ENCODE measurements at places on chromosomes 7 and 10. TPM values are rescaled to one million over a fixed set of nuclear protein-coding genes. Genes with fewer than 3 reads are reported as not detected.

Gene CPED1
- 2.2 TPM for polyA plus RNA-seq

Gene ZNF488
- polyA plus RNA-seq = 0.15 TPM

Gene COL13A1
- polyA plus RNA-seq = 4.5 TPM

Gene NODAL
- not detected for polyA plus RNA-seq

Gene SLC35G1
- polyA plus RNA-seq = 1.6 TPM

Gene FKBP9
- 24.2 TPM for polyA plus RNA-seq

DNA sequence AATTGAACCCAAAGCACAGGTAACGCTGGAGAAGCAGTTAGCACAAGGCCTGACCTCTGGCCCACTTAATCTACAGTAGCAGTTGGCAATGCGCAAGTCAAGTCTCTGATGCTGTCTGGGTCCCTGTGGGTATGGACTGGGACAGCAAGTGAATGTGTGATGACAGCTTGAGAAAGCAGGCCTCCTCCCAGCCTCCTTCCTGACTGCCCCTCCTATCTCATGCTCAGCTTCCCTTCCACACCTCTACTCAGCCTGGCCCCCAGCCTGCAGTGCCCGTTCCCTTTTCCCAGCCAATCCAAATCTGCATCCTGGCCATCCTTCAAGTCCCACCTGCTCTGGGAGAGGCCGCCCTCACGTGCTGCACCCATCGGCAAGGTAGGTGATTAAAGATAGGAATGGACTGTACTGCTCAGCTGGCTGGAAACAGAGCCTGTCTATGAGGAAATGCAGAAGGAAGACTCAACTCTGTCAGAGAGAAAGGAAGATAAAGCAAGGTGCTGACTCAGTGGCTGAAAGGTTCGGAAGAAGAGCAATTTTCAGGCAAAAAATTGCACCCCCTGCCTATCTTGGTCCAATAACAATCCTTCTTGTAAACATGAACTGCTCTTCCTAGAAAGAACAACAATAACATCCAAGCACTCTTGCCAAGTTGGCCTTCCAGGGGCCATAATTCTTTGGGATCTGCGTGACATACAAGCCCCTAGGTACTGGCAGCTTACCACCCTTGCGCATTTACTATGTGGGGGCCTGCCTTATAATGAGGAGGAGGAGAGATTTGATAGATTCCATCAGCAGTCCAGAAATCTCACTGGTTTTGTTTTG, 16.6 kb upstream of the FGFR2 start:
- no peak overlapping the region for H3K4me3 ChIP-seq
- no peaks in the 10 kb centered on the region for H3K27me3 ChIP-seq
- no peak for DNase-seq

DNA sequence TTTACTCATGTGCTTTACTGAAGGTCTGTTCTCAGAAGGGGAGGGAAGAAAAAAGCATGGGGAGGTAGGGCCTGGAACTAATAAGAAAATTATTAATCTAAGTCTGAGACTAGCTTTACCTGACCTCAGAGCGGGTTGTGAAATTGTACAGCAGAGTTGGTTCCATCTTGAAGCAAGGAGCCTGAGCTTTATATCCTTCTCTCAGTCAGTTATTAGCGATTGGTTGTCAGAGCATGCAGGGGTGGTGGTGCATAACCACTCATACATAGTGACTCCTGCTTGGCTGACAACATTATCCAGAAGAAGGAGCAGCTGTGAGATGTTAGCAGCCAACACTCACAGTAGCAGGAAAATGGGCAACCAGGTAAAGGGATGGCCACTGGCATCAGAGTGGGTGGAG, 976.3 kb upstream of the LRRTM3 start:
- no peaks in the 10 kb centered on the region for H3K4me1 ChIP-seq
- DNase-seq = no peak
- H3K27ac ChIP-seq = no peak overlapping the region
- no peaks in the 10 kb centered on the region for H3K27me3 ChIP-seq

- no peak for DNase-seq
- H3K27ac ChIP-seq = no peak overlapping the region
- no peaks in the 10 kb centered on the region for H3K27me3 ChIP-seq
- H3K36me3 ChIP-seq = no peaks in the 10 kb centered on the region
Observed at GRCh38 chr7:140263277-140263676, 86.5 kb upstream of the KDM7A start.

DNA sequence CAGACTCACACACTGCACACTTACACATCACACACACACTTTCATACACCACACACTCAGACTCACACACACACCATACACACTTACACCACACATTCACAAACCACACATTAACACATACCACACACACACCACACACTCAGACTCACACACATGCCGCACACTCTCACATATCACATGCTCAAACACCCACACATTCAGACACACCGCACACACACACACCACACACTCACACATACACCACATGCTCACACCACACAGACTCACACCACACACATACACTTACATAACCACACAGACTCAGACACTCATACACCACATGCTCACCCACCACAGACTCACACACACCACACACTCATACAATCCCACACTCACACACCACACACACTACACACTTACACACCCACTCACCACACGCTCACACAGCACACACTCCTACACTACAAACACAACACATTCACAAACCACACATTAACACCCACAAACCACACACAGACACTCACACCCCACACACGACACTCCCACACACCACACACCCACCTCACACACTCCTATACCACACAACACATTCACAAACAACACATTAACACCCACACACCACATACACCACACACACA, 125.4 kb downstream of the EVX1 start:
- H3K4me1 ChIP-seq = peaks cover 6% of the 10 kb centered on the region
- no peak overlapping the region for H3K4me3 ChIP-seq
- H3K27me3 ChIP-seq = no peaks in the 10 kb centered on the region
- no peak for DNase-seq

GRCh38 chr10:22222236-22223190, 4.7 kb upstream of the EBLN1 start:
- no peaks in the 10 kb centered on the region for H3K27me3 ChIP-seq
- no peak for DNase-seq
- H3K27ac ChIP-seq = no peak overlapping the region
- no peaks in the 10 kb centered on the region for H3K36me3 ChIP-seq
- no peaks in the 10 kb centered on the region for H3K4me1 ChIP-seq

- no peak overlapping the region for H3K27ac ChIP-seq
- H3K4me3 ChIP-seq = no peak overlapping the region
- H3K4me1 ChIP-seq = no peaks in the 10 kb centered on the region
- no peak for DNase-seq
- no peaks in the 10 kb centered on the region for H3K27me3 ChIP-seq
Observed at GRCh38 chr7:68276725-68277124, 1280.1 kb downstream of the TYW1 start.

GRCh38 chr7:18361756-18362155, 133.8 kb upstream of the HDAC9 start:
- H3K27me3 ChIP-seq = no peaks in the 10 kb centered on the region
- DNase-seq = peak; percentile 35
- H3K36me3 ChIP-seq = no peaks in the 10 kb centered on the region
- H3K4me3 ChIP-seq = no peak overlapping the region
- H3K4me1 ChIP-seq = peaks cover 4% of the 10 kb centered on the region
- H3K27ac ChIP-seq = no peak overlapping the region

DNA sequence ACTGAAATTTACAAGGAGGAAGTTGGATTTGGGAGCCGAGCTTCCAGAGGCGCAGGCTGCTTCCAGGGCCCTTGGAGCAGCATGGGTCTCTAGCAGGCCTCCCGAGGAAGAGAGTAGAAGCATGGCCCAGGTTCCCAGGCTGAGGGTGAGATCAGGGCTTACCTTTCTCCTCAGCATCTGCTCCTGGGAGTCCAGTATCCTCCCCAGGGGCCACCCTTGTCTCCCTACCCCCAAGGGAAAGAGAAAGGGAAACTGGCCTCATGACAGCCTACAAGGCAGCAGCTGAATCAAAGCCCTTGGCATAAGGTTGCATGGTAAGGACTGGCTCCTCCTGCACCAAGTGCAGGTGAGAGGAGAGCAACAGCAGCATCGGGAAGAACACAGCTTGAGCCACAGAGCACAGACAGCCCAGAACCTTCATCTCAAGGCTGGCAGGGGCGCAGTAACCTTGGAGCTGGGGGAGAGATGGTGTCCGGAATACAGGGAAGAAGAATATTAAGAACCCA, 114.5 kb downstream of the MARCHF5 start:
- no peak overlapping the region for H3K27ac ChIP-seq
- H3K4me1 ChIP-seq = no peaks in the 10 kb centered on the region
- no peaks in the 10 kb centered on the region for H3K27me3 ChIP-seq
- H3K4me3 ChIP-seq = no peak overlapping the region
- H3K36me3 ChIP-seq = no peaks in the 10 kb centered on the region
- no peak for DNase-seq

- H3K27me3 ChIP-seq = no peaks in the 10 kb centered on the region
- H3K4me3 ChIP-seq = no peak overlapping the region
- no peak overlapping the region for H3K27ac ChIP-seq
Observed at GRCh38 chr7:138245216-138245615, 169.0 kb downstream of the AKR1D1 start.

DNA sequence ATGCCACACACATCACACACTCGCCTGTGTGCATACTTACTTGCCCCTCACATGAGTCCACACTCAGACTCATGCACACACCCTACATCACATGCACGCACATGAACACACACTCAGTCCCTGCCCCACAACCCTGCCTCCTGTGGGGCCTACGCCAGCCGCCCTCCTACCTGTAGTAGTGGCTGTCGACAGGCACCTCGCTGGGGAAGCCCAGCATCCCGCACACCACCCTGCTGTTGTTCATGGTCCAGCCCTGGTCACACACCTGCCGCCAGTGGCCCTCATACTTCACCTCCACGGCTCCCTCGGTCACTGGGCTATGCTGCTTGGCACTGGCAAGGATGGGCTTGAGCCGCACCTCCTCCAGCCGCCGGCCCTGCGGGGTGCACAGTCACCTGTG, 7.2 kb downstream of the LOXL4 start:
- H3K36me3 ChIP-seq = peaks cover 8% of the 10 kb centered on the region
- no peak for DNase-seq
- no peak overlapping the region for H3K27ac ChIP-seq
- no peaks in the 10 kb centered on the region for H3K4me1 ChIP-seq
- no peak overlapping the region for H3K4me3 ChIP-seq
- no peaks in the 10 kb centered on the region for H3K27me3 ChIP-seq

All from lung (tissue), 17 donors.